ENCODE measurements at places on chromosomes 5 and 9. TPM values are rescaled to one million over a fixed set of nuclear protein-coding genes. Genes with fewer than 3 reads are reported as not detected.

GRCh38 chr5:124905256-124906130, 159.1 kb upstream of the ZNF608 start:
- DNase-seq = no peak

DNA sequence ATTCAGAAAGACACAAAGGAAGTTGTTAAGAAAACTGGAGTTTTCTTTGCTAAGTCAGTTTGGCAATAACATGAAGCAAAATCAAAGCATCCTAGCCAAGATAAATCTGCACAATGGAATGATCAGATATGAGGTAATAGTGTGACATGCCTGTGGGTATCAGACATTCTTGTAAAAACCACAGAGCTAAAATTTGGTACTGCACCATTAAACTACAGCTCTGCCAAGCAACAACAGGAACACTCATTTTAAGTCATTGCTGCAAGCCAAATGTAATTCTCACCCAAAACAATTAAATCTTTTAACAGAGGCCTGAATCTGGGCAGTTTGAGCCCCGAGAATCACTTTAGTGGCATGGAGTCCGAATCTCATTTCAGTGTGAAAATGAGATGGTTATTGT, 96.6 kb downstream of the VCAN start:
- DNase-seq = no peak

DNA sequence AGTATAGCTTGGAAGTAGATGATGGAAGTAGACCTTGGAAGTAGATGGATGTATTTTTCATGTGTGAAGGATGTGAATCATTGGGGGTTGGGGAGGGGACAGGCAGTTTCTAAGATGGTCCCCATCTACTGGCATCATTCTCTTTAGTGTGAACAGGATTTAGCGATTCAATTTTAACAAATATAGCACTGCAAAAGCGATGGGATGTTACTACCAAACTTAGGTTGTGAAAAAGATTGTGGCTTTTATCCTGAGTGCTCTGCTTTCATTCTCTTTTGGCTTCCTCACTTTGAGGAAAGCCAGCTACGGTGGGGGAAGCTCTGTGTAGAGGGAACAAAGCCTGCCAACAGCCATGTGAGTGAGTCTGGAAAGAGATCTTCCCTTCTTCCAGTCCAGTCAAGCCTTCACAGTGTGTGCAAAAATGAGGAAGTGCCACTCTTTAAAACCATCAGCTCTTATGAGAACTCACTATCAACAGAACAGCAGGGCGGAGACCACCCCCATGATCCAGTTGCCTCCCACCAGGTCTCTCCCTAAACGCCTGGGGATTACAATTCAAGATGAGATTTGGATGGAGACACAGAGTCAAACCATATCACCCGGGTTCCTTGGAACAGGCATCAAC, 441.4 kb downstream of the SH3GL2 start:
- DNase-seq = no peak

DNA sequence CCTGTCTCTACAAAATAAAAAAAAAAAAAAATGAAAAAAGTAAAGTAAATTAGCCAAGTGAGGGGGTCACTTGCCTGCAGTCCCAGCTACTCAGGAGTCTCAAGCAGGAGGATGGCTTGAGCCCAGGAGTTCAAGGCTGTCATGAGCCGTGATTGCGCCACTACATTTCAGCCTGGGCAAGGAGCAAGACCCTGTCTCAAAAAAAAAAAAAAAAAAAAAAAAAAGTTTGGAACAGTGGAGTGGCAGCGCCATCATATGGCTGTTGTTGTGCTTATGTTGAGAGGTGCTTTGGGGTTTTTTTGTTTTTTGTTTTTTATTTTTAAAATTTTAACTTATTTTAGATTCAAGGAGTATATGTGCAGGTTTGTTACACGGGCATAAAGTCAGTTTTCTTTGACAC, 3.6 kb downstream of the BRIX1 start:
- no peak for DNase-seq

DNA sequence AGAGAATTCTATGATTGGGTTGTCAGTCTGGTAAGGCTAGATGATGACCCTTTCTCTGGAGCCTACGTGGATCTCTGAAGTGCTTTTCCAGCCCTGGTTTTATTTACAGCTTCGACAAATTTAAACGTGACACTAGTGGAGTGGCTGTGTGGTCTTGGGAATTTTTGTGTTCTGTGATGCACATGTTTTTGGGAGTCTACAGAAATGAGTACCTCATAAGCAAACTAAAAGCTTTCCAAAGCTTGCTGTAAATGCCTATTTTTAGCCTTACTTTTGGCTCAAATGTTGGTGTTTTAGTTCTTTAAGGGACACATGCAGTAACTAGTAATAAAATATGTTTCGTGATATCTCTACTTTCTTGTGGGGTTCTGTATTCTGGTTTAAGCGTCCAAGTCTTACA, 3.3 kb downstream of the LARP1 start:
- DNase-seq = no peak

GRCh38 chr5:147752033-147752432, 30.5 kb downstream of the JAKMIP2 start:
- DNase-seq = no peak

- no peak for DNase-seq
These were observed 15.2 kb downstream of the CYSTM1 start for GRCh38 chr5:140189977-140190871.

GRCh38 chr5:107557051-107557658, 113.6 kb downstream of the EFNA5 start:
- DNase-seq = no peak

Gene PTPDC1
- total RNA-seq = 5.5 TPM

Gene PCDHB4
- total RNA-seq = not detected

Measured in activated CD8-positive, alpha-beta T cell treated with anti-CD3 and anti-CD28 coated beads, Interleukin-2, amount 10 ng/mL, durations not matched to agents 7 days and 5 days (primary cell).